ENCODE measurements at places on chromosomes 2 and 18.

- DNase-seq: no peak
Observed at GRCh38 chr2:138654146-138654545, 126.0 kb downstream of the NXPH2 start.

GRCh38 chr2:59353306-59353921 is 1112.3 kb upstream of the FANCL start:
- DNase-seq: no peak

- no peak for DNase-seq
Observed at GRCh38 chr2:181680055-181680936, at the start of gene NEUROD1. Gene NEUROD1 (minus strand): TSS chr2:181680517. CDS start chr2:181678860, 1,657 bp downstream.

DNA sequence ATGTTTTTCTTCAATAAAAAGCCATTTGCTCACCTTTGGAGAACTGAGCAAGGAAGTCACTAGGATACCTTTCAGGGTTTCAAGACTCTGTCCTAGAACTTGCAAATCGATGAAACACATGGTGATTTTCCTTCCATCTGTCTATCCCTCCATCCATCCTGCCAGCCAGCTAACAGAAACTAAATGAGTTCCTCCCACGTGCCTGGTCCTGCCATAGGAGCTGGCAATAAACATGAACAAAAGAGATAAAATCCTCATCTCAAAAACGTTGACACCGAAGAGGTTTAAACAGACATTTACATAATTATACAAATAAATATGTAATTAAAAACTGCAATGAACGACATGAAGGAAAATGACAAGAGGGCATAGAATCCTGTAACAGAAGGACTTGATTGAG is 249.0 kb downstream of the PID1 start:
- no peak for DNase-seq

Data from esophagus squamous epithelium (tissue), 5 donors.